ENCODE measurements at places on chromosomes 3 and 15.
A peak's percentile ranks its signal among the peaks of the same experiment; 100 is the strongest.

GRCh38 chr3:103918336-103918735, 1448.4 kb upstream of the ALCAM start:
- no peak for DNase-seq

DNA sequence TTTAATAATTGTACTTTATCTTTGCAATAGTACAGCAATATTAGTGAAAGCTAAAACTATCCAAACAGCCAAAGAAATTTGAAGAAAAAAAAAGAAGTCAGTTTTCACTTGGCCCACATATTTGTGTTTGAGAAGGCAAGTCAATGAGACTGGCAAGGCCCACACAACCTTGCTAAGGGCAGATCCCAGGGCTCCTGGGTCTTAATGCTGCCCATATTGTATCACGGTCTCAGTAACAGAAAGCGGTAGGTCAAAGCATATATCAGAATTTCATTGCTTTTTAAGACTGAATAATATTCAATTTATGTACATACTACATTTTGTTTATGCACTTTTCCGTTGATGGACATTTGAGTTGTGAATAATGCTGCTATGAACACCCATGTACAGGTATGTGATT, 262.0 kb upstream of the TOPAZ1 start:
- DNase-seq = no peak

- no peak for DNase-seq
Measured at GRCh38 chr3:185242642-185243041, 11.2 kb downstream of the EHHADH start.

DNA sequence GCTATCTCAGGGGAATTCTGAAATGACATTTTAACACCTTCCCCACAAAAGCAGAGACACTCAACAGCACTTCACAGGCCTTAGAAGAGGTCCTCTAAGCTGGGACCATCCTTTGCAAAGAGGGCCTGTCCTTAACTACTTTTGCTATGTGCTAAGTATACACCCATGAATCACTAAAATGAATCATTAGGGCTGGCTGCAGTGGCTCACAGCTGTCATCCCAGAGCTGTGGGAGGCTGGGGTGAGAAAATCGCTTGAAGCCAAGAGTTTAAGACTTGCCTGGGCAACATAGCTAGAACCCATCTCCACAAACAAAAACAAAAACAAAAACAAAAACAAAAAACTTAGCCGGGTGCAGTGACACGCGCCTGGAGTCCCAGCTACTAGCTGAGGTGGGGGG, 53.9 kb upstream of the MELTF start:
- DNase-seq = peak; percentile 84

DNA sequence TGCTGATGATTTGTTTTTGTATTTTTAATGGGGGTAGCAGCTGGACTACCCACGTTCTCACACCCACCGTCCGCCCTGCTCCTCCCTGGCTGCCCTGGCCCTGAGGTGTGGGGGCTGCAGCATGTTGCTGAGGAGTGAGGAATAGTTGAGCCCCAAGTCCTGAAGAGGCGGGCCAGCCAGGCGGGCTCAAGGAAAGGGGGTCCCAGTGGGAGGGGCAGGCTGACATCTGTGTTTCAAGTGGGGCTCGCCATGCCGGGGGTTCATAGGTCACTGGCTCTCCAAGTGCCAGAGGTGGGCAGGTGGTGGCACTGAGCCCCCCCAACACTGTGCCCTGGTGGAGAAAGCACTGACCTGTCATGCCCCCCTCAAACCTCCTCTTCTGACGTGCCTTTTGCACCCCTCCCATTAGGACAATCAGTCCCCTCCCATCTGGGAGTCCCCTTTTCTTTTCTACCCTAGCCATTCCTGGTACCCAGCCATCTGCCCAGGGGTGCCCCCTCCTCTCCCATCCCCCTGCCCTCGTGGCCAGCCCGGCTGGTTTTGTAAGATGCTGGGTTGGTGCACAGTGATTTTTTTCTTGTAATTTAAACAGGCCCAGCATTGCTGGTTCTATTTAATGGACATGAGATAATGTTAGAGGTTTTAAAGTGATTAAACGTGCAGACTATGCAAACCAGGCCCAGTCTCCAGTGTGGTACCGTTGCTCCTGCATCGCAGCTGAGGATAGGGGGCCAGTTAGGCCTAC, 1.4 kb upstream of the FES start:
- DNase-seq = no peak

All from MG63 (cell line).